HepG2 (cell line): ENCODE measurements at places on chromosomes 12 and 14.

DNA sequence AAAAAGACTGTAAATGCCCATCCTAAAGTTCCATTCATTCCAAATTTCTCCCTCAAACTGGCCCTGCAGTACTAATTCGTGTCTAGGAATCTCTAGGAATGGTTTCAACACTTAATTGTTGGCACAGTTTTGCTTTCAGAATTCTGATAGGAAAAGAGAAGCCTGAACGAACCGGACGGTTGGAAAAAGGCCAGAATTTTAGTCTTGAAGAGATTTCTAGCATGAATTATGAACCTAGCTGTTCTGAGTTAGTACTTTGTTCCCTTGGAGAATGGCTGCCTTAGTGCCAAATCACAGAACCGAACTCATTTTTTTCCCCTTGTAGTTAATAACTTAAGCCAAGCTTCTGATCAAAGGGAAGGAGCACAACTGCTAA lies 262.6 kb downstream of the ADAMTS20 start:
- no peak for DNase-seq
- H3K4me3 ChIP-seq, result no peak overlapping the region
- no peaks in the 10 kb centered on the region for H3K27me3 ChIP-seq
- H3K36me3 ChIP-seq, result no peaks in the 10 kb centered on the region
- no peak overlapping the region for H3K27ac ChIP-seq

- DNase-seq, result no peak
- H3K36me3 ChIP-seq, result peaks cover 11% of the 10 kb centered on the region
- no peak overlapping the region for H3K27ac ChIP-seq
- no peak overlapping the region for H3K4me3 ChIP-seq
- H3K27me3 ChIP-seq, result no peaks in the 10 kb centered on the region
Measured at GRCh38 chr12:71551529-71551928, 111.9 kb downstream of the LGR5 start.

DNA sequence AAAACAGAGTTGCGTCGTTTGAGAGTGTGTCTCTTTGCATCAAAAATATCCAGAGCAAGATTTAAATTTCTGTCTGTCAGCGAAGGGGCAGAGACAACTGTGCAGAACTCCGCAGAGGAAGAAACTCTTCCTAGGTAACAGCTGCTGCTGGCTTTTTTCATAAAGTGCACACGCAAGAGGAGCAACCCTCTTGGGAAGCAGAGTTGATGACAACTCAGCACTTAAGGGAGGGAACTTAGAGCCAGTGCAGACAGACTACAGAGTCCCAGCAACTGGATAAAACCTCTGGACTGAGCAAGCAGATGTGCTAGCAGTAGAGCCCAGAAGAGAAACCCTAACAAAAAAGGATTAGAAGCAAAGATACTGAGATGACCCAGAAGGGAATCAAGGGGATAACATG lies 337.1 kb downstream of the PCNX1 start:
- H3K4me3 ChIP-seq, result no peak overlapping the region
- H3K36me3 ChIP-seq, result no peaks in the 10 kb centered on the region
- no peak overlapping the region for H3K27ac ChIP-seq
- no peaks in the 10 kb centered on the region for H3K27me3 ChIP-seq

DNA sequence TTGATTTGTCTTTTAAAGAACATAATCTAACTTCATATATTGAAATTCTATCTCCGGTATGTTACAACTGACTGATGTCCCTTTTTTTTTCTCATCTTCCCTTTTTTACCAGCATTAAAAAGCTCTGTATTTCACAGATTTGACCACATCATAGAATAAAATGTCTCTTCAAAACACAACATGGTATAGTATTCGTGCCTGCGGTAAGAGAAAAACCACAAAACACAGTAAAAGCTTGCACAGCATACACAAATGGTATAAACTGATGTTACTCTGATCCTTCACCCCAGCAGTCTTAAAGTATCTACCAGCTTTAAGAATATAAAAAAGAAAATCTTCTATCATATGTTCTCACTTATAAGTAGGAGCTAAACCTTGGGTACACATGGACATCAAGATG lies 83.4 kb downstream of the HECTD1 start:
- no peaks in the 10 kb centered on the region for H3K27me3 ChIP-seq

DNA sequence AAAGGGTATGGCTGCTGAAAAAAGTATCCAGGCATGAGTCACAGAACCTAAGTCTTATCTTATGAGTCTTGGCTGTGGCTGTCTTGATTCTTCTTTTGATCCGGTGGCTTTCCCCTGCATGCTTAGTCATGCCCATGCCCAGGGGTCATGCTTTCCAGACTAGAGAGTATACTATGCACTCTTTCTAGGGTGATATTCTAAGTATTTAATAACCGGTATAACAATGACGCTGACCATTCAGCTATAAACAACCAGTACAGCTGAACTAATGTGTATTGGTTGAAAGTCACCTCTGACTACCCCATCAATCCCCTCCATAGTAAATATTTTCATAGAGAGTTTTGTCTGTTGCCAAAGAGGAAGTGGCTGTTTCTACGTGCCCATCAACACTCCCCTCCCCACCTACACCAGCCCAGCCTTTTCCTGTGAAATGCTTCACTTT lies 34.7 kb upstream of the NRXN3 start:
- no peak for DNase-seq
- no peak overlapping the region for H3K27ac ChIP-seq
- H3K27me3 ChIP-seq, result no peaks in the 10 kb centered on the region; the same call in 1 of the 2 replicates
- H3K4me1 ChIP-seq, result no peaks in the 10 kb centered on the region
- no peaks in the 10 kb centered on the region for H3K36me3 ChIP-seq

DNA sequence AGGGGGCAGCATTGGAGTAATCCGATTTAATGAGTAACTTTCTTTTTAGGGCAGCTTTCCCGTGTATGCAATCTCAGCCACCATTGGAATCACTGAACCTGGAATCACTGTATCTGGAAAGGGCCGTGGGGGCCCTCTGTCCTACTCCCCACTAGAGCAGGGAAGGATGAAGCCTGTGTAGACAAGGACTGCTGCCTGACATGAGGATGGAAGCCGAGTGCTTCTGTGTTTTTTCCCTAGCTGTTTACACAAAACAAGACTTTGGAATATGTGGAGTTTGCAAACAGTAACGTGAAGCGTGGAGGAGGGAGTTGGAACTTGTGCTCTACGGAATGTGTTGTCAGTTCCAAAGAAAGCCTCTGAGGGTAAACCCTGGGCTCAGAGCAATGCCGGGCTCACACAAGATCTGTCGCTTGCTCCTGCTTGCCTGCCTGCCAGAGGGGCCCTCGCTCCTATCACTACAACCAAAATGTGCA lies 32.4 kb upstream of the HDAC7 start:
- peak; percentile 72 for DNase-seq
- no peaks in the 10 kb centered on the region for H3K36me3 ChIP-seq
- H3K27me3 ChIP-seq, result no peaks in the 10 kb centered on the region
- peaks cover 36% of the 10 kb centered on the region for H3K4me1 ChIP-seq

DNA sequence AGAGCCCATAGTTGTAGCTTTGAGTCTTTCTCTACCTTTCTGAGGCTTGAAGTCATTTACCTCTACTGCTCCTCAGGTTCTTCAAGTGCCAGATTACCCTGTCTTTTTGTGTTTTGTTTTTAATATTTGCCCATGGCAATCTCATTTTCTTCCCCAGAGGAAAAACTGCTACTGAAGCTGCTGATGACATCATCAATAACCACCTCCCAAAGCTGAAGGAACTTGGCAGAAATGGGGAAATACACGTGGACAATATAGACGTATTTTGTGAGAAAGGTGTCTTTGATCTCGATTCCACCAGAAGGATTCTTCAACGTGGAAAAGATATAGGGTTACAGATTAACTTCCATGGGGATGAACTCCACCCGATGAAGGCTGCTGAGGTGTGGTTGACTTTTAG lies 17.1 kb downstream of the AMDHD1 start:
- H3K27me3 ChIP-seq, result no peaks in the 10 kb centered on the region
- H3K36me3 ChIP-seq, result peaks cover 1% of the 10 kb centered on the region; the same call in 1 of the 2 replicates
- DNase-seq, result no peak

DNA sequence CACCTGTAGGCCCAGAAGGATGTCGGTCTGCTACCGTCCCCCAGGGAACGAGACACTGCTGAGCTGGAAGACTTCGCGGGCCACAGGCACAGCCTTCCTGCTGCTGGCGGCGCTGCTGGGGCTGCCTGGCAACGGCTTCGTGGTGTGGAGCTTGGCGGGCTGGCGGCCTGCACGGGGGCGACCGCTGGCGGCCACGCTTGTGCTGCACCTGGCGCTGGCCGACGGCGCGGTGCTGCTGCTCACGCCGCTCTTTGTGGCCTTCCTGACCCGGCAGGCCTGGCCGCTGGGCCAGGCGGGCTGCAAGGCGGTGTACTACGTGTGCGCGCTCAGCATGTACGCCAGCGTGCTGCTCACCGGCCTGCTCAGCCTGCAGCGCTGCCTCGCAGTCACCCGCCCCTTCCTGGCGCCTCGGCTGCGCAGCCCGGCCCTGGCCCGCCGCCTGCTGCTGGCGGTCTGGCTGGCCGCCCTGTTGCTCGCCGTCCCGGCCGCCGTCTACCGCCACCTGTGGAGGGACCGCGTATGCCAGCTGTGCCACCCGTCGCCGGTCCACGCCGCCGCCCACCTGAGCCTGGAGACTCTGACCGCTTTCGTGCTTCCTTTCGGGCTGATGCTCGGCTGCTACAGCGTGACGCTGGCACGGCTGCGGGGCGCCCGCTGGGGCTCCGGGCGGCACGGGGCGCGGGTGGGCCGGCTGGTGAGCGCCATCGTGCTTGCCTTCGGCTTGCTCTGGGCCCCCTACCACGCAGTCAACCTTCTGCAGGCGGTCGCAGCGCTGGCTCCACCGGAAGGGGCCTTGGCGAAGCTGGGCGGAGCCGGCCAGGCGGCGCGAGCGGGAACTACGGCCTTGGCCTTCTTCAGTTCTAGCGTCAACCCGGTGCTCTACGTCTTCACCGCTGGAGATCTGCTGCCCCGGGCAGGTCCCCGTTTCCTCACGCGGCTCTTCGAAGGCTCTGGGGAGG lies at the start of gene LTB4R:
TSS of gene LTB4R (plus strand) at position 857 of the 959 bp plus-strand sequence. CDS start 4,150 bp downstream, outside the sequence.
- peak within 1 kb of the TSS; percentile 4 for H3K27ac ChIP-seq
- peaks cover 61% of the 10 kb centered on the region for H3K4me1 ChIP-seq
- no peak for DNase-seq
- no peak within 1 kb of the TSS for H3K4me3 ChIP-seq
- no peaks in the 10 kb centered on the region for H3K27me3 ChIP-seq
- H3K36me3 ChIP-seq, result peaks cover 11% of the 10 kb centered on the region

DNA sequence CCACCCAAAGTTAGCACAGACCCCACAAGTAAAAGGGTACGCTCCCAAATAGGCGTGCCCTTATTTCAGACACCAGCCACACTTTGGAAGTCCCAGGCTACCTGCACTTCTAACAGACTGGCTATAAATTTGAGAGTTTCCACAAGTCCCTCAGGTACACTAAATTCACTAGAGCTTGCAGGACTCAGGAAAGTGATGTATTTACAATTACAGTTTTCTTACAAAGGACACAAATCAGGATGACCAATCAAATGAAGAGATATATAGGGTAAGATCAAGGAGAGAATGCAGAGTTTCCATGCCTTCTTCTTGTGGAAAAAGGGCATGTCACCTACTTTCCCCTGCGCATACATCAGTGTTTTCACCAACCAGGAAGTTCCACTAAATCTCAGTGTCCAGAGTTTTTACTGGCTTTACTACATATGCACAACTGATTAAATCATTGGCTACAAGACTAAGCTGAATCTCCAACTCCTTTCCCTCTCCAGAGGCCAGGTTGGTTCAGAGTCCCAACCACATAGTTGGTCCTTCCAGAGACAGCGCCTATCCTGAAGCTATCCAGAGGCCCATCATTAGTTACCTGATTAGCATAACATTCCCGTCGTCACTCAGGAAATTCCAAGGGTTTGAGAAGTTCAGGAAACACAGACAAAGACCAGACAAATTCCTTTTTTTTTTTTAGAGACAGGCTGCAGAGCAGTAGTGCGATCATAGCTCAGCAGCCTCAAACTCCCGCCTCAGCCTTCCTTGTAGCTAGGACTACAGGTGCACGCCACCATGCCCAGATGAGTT lies 84.2 kb downstream of the DENND5B start:
- H3K27ac ChIP-seq, result no peak overlapping the region
- no peak overlapping the region for H3K4me3 ChIP-seq
- DNase-seq, result no peak
- no peaks in the 10 kb centered on the region; the same call in 1 of the 2 replicates for H3K4me1 ChIP-seq
- no peaks in the 10 kb centered on the region for H3K36me3 ChIP-seq

- H3K4me1 ChIP-seq, result no peaks in the 10 kb centered on the region
- peaks cover 48% of the 10 kb centered on the region for H3K36me3 ChIP-seq
- DNase-seq, result peak; percentile 53
- no peaks in the 10 kb centered on the region for H3K27me3 ChIP-seq
- no peak overlapping the region for H3K27ac ChIP-seq
Measured at GRCh38 chr12:111451649-111452129, 46.0 kb downstream of the SH2B3 start.

DNA sequence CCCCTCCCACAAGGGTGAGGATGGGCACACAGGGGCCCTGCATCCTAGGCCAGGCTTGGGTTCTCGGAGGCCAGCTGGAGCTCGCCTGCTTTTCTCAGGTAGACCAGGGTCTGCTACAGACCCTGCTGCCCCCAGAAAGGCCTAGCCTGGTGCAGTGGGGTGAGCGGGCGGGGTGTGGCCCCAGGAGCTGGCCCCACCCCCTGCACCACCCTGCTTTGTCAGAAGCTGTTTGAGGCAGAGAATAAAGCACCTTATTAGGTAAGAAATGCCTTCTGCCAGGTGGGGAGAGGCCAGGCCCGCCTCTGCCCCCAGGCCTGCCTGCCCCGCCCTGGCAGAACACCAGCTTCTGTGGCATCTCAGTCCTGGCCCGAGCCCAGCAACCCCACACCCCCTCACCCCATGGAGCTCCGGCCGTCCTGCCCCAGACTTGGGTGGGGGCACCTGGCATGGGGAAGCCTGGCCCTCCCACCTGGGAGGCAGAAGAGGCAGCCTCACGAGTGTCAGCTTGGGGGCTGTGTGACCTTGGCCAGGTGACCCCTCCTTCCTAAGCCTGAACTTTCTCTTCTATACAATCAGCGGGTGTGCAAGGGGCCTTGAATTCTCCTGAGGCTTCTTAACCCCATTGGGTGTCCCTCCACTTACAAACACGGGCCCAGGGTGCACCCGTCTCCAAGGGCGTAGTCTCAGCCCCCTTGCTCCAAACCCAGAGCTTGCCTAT lies 43.2 kb downstream of the KRT80 start:
- H3K27ac ChIP-seq, result no peak overlapping the region
- H3K4me3 ChIP-seq, result no peak overlapping the region
- DNase-seq, result no peak
- 0 out of 2 replicates have a peak, but pooled peaks cover 1% of the 10 kb centered on the region for H3K27me3 ChIP-seq
- H3K36me3 ChIP-seq, result no peaks in the 10 kb centered on the region

DNA sequence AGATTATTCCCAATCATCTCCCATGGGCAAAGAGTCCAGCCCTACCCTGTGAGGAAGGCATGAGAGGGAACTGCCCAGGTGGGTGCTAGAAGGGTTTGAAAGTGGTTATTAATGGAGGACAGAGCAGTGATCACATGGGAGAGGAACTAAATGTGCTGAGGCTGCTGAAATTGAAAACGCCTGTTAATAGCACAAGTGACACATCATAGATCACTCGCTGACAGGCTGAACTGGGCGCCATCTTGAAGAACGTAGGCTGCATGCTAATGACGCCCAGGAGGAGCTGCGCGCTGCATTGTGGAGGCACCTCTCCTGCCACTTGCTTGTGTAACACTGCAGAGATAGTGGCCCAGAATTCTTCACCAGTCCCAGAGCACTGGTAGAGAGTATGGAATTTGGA lies 182.9 kb downstream of the KCNA5 start:
- H3K4me3 ChIP-seq, result no peak overlapping the region
- H3K36me3 ChIP-seq, result no peaks in the 10 kb centered on the region
- no peak overlapping the region for H3K27ac ChIP-seq

- DNase-seq, result no peak
- H3K36me3 ChIP-seq, result no peaks in the 10 kb centered on the region
- H3K27me3 ChIP-seq, result no peaks in the 10 kb centered on the region
- no peak overlapping the region for H3K27ac ChIP-seq
Measured at GRCh38 chr14:57009585-57010515, 199.6 kb upstream of the OTX2 start.

- H3K4me3 ChIP-seq, result no peak overlapping the region
- H3K27ac ChIP-seq, result no peak overlapping the region
- peaks cover 5% of the 10 kb centered on the region; the same call in 1 of the 3 replicates for H3K27me3 ChIP-seq
- DNase-seq, result no peak
- H3K36me3 ChIP-seq, result no peaks in the 10 kb centered on the region
- H3K4me1 ChIP-seq, result no peaks in the 10 kb centered on the region
Measured at GRCh38 chr14:76638841-76639240, 122.4 kb upstream of the VASH1 start.
